Glomerular endothelial cell (primary cell): ENCODE measurements at places on chromosomes 6 and 20. TPM values are rescaled to one million over a fixed set of nuclear protein-coding genes. Genes with fewer than 3 reads are reported as not detected.

- no peak for DNase-seq
These were observed 12.7 kb downstream of the IL17F start for GRCh38 chr6:52231406-52232127.

GRCh38 chr20:55094353-55094861 is 619.0 kb downstream of the DOK5 start:
- no peak for DNase-seq

DNA sequence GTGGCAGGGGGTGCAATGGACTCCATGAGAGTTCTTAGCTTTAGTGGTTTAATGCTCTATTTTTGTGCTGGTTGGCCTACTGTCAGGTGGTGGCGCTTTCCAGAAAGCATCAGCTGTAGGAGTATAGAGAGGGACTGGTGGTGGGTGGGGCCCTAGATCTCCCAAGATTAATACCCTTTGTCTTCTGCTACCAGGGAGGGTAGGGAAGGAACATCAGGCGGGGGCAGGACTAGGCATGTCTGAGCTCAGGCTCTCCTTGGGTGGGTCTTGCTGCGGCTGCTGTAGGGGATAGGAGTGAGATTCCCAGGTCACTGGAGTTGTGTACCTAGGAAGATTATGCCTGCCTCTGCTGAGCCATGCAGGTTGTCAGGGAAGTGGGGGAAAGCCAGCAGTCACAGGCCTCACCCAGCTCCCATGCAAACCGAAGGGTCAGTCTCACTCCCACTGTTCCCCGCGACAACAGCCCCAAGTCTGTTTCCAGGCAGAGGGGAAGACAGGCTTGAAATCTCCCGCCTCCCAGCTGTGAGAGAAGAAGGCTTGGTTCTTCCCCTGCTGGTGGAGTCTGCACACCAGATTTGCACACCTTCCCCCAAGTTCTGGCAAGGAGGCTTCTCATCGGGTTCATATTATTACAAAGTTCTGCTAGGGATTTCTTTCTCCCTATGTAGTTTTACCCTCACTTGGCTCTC is 46.7 kb upstream of the PKIB start:
- no peak for DNase-seq

DNA sequence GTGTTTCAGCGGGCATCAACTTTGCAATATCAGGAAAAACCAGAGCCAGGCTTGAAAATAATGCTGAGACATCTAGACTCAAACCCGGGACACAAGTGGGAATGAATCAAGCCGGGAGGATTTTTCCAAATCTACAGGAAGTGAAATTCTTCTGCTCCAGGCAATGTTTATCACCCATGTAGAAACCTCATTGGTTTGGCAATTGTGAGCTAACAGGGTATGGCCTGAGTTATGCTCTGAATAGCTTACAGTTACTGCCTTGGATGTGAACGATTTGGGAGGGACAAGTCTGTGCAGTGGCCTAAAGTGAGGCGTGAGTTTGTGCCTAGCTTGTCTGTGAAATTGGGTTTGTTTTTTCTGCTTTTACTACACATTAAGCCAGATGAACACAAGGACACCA is 87.4 kb downstream of the PCSK2 start:
- no peak for DNase-seq

GRCh38 chr6:135320721-135321621 is 139.9 kb downstream of the MYB start:
- no peak for DNase-seq

- DNase-seq, result no peak
These were observed 236.3 kb downstream of the PTPRK start for GRCh38 chr6:128284128-128284527.

GRCh38 chr6:162178666-162179065 is 548.9 kb downstream of the PRKN start:
- no peak for DNase-seq

GRCh38 chr6:84764332-84765049 is at the start of gene TBX18:
TSS of gene TBX18 (minus strand) at chr6:84764598. CDS start at chr6:84764181, 417 bp downstream.
- DNase-seq, result peak; percentile 95

Gene RSPH9
- 0.41 TPM in 1 of 2 replicates, not detected in the other for total RNA-seq

Gene MOG
- not detected in 2 replicates for total RNA-seq

GRCh38 chr6:35280903-35281302 is 16.7 kb upstream of the DEF6 start:
- DNase-seq, result no peak

GRCh38 chr20:56483970-56484369 is 15.5 kb downstream of the RTF2 start:
- DNase-seq, result no peak

Gene ALDH5A1
- total RNA-seq, result 1.3 and 1.7 TPM in 2 replicates

GRCh38 chr20:25048519-25048952 is 9.4 kb downstream of the ACSS1 start:
- no peak for DNase-seq
